Activated CD8-positive, alpha-beta memory T cell treated with anti-CD3 and anti-CD28 coated beads, Interleukin-2, amount 50 U/mL, for 48 hours (primary cell): ENCODE measurements at places on chromosomes 7 and 10.
A peak's percentile ranks its signal among the peaks of the same experiment; 100 is the strongest.

- no peak for DNase-seq
Measured at GRCh38 chr10:91709394-91709798, 76.5 kb upstream of the PPP1R3C start.

DNA sequence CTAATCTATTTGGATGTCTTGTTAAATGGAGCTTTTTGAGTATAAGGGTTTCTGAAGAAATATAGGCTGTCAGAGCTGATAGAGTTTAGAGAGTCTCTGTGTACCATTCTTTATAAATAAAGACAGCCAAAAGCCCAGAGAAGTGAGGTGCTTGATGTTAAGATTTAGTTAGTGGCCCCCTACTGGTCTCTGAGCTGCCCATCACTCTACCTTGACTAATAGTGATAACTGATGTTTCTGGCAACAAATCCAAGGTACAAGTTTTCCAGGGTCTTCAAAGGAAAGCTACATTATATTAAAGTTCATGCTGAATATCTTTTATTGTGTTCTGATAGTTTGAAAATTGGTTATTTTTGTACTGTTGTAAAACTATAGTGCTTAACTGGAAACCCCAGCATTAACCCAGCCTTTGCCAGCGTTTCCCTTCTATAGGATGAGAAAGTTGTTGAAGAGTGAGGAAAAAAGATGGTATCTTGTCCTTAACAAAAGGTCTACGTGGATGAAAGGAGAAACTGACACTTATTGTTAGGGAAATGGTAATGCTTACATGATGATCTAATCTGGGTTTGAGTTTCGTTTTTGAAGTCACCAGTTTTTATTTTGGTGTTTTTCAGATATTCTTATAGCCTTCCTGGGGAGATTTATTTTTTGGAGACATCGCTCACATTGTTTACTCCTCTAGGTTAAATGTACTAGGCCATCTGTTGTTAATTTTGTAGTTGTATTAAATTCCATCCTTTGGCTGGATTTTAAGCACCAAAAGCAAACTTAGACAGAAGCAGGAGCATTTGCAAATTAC lies 79.0 kb downstream of the AUTS2 start:
- no peak for DNase-seq

GRCh38 chr10:29828956-29829355 lies 194.2 kb upstream of the SVIL start:
- DNase-seq = no peak

GRCh38 chr10:93816123-93816747 lies 58.5 kb downstream of the LGI1 start:
- peak; percentile 63 for DNase-seq

GRCh38 chr7:69359003-69359700 lies 239.1 kb upstream of the AUTS2 start:
- DNase-seq = no peak

GRCh38 chr7:47217570-47218360 lies 364.1 kb downstream of the TNS3 start:
- DNase-seq = no peak

GRCh38 chr10:4022473-4022872 lies 237.5 kb upstream of the KLF6 start:
- DNase-seq = no peak

DNA sequence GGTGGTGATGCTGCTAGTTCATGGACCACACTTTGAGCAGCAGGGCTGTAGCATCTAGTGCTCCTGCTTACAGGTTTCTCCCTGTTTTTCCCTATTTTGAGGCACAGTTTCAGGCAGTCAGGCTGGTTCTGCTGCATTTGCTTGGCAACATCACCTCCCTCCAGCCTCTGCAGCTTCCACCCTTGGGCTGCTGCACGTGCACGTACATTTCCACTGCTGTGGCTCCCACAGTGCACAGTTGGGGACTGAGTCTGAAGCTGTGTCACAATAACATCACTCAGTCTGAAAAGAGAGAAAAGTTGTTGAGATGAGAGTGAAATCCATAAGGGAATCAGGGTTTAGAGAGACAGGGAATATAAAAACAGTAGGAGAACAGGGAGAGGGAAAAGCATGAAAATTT lies 230.7 kb upstream of the FZD1 start:
- no peak for DNase-seq

GRCh38 chr10:119498889-119499676 lies 43.4 kb downstream of the RGS10 start:
- no peak for DNase-seq

DNA sequence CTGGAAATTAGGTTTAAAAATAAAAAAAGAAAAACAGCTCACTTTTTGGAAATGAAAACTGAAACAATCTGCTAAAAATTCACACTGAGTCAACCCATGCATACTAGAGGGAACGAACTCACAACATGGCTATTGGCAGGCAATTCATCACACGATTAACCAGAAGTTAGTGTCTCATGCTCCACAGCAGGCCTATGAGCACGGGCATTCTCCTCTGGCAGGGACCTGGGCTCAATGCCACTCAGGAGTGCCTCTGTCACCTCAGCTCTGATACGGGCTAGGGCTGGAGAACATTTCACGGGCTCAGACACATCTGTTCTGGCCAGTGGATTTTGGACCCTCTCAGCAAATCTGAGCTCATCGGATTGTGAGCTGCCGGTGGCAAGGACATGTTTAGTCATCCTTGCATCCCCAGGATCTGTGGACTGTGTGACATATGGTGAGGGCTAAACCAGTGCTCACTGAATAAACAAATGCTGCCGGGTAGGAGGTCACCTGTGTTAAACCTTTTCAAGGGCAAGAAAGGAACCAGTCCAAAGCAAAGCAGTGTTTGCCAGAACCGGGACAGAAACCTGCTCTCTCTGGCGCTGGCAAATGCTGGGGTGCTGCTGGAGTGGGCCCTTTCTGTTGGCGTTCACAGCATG lies 40.1 kb downstream of the POLR3A start:
- DNase-seq = no peak

DNA sequence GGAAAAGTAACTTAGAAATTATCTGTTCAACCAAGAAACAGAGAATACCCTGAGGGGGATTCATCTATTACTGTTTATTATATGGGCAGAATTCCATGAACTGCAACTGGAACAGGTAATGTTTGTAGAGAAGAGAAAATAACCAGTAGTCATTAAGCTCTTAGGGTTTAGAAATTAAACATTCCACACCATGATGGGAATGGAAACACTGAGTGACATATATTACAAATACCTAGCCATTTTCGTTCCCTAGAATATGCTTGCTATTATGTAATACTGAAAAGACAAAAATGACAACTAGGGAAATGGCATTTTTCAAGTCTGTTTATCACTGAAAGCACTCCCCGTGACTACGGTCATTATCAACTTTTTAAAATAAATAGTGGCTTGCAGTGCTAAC lies 1007.4 kb downstream of the GATA3 start:
- no peak for DNase-seq

DNA sequence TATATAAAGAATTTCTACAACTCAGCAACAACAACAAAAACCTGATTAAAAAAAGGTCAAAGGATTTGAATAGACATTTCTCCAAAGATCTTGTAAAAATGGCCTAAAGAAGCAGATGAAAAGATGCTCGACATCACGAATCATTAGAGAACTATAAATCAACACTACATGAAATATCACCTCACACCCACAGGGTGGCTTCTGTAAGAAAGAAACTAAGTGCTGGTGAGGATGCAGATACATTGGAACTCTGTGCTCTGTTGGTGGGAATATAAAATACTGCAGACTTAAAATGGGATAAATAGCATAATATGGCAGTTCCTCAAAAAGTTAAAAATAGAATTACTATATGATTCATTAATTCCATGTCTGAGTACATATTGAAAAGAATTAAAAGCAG lies 38.3 kb upstream of the CDCA7L start:
- no peak for DNase-seq

DNA sequence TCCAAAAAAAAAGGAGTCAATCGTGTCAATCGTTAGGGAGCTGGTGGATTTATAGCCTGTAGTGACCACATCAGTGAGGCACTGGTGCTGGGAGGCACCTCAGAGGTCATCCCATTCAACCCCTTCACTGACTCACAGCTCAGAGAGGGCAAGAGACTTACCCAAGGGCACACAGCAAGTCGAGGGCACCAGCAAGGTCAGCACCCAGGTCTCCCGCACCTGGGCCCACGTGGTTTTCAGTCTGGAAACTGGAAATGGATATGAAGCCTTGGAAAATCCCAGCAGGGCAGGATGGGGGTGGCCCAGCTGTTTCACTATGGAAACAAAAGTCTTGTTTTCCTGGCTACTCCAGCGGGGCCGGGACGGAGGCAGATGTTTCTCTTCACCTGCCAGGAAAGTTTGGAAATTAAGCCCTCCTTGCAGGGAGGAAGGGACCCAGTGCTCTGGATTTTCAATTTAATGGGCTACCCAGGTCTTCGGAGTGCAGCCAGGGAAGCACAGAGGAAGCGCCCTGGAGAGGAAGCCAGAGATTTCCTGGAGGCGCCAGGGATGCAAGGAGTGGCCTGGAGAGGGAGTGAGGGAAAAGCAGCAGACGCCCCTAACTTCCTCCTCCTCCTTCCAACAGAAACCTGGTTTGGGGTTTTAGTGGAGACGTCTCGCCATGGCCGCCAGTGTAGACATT lies 157.2 kb upstream of the TNRC18 start:
- no peak for DNase-seq

GRCh38 chr10:43109671-43110249 lies 28.5 kb upstream of the CSGALNACT2 start:
- no peak for DNase-seq

DNA sequence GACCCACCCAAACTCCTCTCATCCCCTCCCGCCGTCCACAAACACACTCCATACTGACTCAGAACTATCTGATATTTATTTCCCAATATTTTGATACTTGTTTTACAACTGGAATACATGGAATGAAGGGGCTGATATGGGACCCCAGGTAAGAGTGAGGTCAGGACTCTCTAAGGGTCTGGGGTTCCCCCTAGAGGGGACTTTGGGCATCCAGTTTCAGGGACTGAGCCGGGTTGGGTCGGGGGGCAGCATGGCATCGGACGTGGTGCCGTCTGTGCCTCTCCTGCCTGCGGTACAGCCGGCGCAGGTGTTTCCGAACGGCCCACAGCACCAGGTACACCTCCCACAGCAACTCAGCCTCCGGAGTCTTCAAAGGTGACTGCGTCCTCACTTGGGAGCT lies 7.5 kb downstream of the SPACDR start:
- no peak for DNase-seq
